ENCODE measurements at places on chromosomes 12 and 14.

DNA sequence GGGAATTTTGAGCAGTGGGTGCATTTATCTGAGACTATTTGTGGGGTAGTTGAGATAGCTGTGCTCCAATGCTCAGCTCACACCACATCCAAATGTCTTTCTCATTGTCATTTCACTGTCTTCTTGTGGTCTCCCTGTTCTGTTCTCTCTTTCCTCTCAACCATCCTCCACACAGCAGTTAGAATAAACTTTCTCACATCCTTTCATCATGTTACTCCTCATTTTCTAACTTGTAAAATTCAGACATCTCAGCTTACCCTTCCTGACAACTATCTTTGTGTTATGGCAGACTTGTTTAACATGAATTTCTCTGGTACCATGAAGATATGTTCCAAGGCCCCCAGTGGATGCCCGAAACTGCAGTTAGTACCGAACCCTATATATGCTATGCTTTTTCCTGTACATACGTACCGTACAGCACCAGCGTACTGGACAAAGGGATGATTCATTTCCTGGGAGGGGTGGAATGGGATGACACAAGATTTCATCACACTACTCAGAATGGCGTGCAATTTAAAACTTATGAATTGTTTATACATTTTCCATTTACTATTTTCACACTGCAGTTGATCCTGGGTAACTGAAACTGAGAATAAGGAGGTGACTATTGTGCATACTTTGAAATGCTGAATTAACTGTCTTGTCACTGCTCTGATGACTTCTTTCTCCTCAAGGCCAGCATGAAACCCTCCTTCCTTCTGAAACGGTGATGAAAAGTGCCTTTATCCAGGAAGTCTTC lies 177.1 kb upstream of the SLC38A2 start:
- DNase-seq = no peak

GRCh38 chr12:41108032-41108431 lies 80.1 kb upstream of the PDZRN4 start:
- no peak for DNase-seq

- DNase-seq = no peak
Observed at GRCh38 chr14:75911883-75912282, 69.9 kb downstream of the TGFB3 start.

DNA sequence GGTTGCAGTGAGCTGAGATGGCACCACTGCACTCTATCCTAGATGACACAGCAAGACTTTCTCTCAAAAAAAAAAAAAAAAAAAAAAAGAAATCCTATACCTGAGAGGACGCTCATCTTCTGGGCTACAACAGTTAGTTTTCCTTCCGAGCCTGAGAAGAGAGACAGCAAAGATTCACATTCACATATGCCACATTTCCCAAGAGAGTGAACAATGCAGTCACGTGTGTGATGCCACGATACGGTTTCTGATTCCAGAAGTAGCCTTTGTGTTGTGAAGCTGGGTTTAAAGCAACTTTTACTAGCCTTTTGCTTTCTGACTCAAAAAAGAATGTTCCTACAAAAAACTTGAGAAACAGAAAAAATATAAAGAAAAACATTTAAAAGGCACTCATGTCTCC lies 19.5 kb downstream of the GCN1 start:
- DNase-seq = no peak

GRCh38 chr12:131923260-131923659 lies 5.8 kb upstream of the PUS1 start:
- DNase-seq = no peak

GRCh38 chr14:90642244-90642717 lies 173.9 kb downstream of the TTC7B start:
- no peak for DNase-seq

DNA sequence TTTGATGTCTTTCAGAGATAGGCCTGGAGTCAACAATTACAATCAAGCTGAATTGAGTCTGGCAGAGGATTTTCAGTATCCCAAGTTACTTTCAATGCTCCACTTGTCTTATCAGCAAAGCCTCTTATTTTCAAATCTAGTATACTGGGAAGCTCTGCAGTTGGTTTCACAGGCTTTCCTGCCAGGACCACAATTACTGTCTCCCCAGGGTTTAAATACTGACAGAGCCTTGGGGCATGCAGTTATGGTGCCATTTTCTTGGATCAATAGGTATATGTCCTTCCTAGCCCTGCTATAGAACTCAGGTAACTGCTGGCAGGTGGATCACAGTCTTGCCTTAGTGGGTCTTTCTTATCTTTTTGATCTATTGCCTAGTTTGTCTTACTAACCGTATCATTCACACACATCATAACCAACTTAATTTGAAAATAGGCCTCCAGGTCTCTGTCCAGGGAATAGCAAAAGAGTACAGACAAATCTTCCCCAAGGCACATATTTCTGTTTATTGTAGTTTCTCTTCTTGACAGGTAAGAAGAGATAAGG lies 22.4 kb upstream of the RNU6-8 start:
- DNase-seq = no peak

DNA sequence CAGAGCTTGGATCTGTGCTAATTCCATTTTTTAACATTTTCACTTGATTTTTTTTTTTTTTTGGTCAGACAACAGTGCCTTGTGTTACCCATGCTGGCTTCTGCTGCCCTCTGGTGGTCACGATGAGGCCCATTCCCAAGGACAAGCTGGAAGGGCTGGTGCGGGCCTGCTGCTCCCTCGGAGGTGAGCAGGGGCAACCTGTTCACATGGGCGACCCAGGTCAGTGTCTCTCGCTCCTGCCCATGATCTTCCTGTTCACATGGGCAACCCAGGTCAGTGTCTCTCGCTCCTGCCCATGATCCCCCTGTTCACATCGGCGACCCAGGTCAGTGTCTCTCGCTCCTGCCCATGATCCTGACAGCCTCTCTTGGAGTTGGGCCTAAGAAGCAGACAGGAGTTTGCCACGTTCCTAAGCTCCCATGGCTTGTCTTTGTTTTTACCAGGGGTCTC lies 59.4 kb downstream of the DGLUCY start:
- DNase-seq = peak; percentile 87

- DNase-seq = no peak
Observed at GRCh38 chr12:80707830-80708258, 410 bp downstream of the MYF6 start.

DNA sequence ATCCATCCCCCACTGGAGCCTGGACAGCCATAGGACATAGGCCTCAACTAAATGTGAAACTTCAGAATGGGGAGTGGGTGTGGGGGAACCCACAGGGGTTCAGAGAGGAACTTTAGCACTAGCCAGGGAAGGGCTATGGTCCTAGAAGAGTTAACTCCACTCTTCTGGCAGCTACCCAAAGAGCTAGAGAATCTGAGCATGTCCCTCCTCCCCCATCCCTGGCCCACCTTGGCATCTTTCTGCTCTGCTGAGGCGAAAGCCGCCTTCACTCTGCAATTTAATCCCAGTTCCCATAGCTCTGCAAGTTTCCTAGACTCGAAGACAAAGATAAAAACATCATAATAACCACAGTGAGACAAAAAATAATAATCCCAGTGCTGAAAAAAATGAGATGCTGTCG lies 214.7 kb upstream of the RTL1 start:
- DNase-seq = no peak

- no peak for DNase-seq
Observed at GRCh38 chr14:102374264-102374663, 11.5 kb downstream of the TECPR2 start.

DNA sequence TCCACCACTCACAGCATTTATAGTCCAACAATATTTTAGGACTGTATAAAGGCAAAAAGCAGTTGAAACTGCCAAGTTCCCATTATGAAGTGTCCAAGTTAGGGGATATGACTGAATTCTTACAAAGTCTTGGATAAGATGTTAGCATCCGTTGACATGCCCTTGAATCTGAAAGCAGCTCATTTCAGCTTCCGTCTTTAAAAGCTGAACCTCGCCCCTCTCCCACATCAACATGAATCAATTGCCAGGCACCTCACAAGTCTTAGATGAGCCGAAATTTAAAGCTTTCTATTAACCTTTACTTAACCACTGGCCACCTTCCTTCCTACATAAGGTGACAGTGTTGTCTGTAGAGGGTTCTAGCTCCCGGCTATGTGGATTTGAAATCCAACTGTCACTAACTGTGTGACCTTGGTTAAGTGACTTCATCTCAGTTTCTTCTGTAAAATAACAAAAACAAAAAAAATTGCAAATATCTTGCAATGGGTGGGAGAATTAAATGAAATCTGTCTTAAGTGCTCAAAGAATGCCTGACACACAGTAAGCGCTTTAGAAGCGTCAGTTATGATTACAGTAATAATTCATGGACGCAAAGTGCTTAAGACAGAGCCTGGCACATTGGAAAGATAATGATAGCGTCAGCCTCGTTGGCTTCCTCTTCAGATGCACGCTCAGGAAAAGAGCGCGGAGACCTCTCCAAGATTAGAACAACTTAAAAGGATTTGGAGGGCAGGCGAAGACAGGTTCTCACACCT lies 1.2 kb downstream of the PPP1CC start:
- DNase-seq = no peak

GRCh38 chr12:13962699-13963098 lies 18.7 kb downstream of the GRIN2B start:
- no peak for DNase-seq

DNA sequence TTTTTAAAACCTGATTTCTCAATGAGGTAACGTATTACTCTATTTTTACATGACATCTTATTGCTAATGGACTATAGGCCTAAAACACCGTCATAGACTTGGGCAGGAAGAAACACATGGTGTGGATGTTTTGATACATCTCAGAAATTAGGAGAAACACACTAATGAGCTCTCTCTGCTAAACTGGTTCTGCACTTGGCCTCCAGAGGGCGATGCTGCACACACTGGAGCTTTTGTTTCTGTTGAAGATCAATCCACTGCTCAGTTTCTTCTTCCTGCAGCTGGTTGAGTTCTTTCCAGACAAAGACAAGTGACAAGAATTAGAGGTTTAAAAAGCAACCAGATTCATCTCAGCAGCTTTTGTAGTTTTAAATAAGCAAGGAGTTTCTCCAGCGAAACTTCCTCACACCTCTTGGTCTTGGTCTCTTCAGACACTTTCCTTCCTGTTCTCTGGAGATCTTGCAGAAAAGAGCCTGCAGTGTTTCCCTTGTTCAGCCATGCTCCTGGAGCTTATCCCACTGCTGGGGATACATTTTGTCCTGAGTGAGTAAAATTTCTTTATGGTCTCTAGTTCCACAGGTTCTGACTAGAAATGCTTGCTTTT lies 178.5 kb upstream of the OR4E1 start:
- no peak for DNase-seq

- DNase-seq = no peak
Observed at GRCh38 chr12:81079280-81080076, 1.6 kb downstream of the ACSS3 start.

DNA sequence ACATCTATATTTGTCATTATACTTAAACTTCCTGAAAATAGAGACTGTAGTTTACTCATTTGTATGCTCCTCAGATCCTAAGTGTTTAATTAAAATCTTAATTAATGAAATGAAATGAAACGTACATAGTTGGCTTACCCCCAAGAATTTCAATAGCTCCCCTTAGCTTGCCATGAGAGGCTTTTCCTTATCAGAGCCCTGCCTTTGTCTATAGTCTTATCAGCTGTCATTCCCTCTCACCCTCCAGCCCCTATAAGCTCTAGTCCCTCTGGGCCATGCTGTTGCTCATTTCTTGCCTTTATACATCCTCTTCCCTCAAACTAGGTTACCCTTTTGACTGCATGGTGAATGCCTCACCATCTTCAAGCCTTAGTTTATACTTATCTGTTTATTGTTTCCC lies 1.1 kb upstream of the RTRAF start:
- no peak for DNase-seq

DNA sequence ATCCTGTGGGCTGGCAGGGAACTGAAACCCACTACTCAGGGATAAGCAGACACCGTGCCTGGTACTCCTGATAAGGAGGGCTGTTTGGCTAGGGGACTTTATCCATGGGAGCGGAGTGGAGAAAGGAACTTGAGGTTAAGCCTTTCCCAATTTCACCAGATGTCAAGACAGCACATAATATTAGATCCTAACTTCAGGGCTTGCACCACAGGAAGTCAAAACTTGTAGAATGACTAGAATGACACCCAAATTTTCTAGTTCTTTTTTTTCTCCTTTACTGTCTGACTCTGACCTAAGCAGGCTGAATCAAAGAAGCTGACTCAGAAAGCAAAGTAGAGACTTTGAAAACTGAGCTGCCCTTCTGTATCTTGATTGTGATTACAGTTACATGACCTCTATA lies 7.1 kb upstream of the CGRRF1 start:
- DNase-seq = no peak

DNA sequence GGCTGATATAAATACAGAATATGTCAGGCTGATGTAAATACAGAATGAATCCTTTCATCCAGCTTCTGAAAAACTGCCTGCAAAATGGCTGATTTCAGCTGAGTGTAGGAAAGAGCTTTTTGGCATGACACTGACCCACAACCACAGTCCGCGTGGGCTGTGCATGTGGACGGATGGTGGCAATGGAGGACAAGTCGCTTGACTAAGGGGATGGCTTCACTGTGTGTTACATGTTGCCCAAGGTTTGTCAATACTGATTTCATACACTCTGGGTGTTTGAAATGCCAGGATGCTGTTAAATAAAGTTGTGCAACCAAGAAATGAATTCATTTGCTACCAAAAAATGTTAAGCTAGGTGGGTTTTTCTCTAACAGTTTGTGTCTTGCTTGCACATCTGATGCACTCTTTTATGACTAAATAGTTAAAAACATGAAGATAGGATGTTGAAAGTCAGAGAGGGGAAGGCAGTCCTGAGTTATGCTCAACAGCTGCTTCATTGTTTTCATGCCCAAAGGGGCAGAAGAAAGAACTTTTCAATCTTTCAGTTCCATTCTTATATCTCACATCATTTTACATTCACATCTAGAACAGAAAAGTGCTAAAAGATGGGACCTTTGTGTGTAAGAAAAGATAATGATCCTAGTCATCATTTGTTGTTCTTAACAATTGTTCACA lies 36.5 kb upstream of the OVCH1 start:
- DNase-seq = no peak

GRCh38 chr12:124608450-124608870 lies 41.0 kb upstream of the NCOR2 start:
- no peak for DNase-seq

- DNase-seq = no peak
Observed at GRCh38 chr12:112327209-112327938, 54.9 kb downstream of the HECTD4 start.

- no peak for DNase-seq
Observed at GRCh38 chr12:67877727-67878126, 111.5 kb upstream of the IFNG-AS1 start.

DNA sequence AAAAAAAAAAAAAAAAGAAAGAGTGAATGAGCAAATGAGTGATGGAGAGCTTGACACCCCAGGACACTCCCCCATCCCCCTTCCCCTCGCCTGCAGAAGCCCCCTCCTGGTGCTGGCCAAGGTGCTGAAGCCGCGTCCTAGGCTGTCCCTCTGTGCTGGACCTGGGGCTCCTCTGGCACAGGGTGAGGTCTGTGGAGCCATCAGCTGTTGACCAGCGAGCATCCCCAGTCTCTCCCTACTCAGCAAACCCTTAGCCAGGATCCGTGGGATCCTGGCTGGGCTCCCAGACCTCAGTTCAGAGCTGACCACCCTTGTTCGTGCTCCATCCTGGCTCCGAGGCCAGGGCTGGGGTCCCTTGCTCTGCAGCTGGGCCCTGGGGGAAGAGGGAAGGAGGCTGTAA lies 5.4 kb upstream of the KIF26A start:
- no peak for DNase-seq

GRCh38 chr12:74401966-74402365 lies 135.7 kb upstream of the ATXN7L3B start:
- no peak for DNase-seq
